ENCODE measurements at places on chromosomes 5 and 9.

DNA sequence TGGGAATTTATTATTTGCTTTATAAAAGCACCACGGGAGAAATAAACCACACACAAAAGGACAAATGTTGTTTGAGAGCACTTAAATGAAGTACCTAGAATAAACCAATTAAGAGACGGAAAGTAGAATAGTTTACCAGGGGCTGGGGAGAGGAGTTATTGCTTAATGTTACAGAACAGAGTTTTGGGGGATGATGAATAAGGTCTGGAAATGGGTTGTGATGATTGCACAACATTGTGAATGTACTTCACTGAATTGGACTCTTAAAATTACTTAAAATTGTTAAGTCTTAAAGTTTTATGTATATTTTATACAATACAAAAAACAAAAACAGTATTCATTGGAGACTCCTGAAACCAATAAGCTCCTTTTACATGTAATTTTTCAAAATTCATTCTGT is 1.5 kb downstream of the ZBTB43 start:
- DNase-seq: no peak

GRCh38 chr9:109166171-109166770 is 778 bp downstream of the FRRS1L start:
- DNase-seq: no peak

DNA sequence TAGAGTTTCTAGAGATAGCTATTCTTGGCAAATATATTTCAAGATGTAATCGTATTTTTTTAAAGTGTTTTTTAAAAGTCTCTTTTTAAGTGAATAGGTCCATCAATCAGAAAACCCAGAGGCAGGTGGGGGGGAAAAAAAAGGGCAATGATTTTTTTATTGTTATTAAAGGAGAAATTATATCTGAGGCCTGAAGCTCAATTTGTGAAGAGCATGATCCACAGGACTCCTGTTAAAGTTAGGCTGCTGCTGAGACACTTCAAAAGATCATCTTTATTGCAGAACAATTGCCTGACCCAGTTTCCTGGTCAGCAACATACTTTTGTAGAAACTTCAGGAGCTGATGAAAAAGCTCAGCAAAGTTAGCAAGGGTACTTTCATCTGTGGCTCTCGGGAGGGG is 326.2 kb downstream of the RASEF start:
- DNase-seq: no peak

GRCh38 chr5:127699416-127699815 is 3.8 kb upstream of the CCDC192 start:
- no peak for DNase-seq

DNA sequence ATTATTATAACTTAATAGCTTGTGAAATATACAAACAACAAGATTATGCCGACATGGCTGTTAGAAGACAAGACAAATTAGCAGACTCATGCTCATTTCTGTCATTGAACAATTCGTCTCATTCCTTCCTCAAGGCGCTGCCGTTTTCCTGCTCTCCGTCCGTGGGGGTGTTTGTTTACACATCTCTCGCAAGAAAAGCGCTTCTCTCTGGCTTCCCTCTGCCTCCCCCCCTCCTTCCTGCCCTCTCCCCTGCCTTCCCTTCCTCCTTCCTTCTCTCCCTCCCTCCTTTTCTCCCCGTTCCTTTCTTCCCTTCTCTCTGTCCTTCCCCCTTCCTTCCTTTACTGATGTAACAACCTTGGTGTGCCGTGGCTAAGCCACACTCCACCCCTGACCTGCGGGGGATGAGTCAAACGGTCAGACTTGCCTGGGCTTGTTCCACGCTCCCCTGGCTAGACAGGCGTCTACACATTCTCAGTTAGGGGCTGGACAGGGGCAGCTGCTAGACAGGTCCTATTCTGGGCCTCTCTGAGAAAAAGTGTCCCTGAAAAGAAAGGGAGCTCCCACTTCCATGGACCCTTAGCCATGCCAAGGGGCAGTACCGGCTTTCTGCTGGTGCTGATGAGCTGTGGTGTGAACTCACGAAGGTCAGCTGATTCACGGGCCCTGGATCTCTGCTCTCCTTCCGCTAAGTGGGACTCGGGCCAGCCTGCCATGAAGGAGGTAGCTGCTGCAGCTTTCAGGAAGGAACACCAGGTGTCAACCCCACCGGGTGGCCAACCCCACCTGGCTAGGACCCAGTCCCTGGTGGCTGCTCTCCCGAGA is 32.0 kb upstream of the SPTLC1 start:
- DNase-seq: no peak

- no peak for DNase-seq
These were observed 34.1 kb downstream of the SIL1 start for GRCh38 chr5:139164020-139164419.

DNA sequence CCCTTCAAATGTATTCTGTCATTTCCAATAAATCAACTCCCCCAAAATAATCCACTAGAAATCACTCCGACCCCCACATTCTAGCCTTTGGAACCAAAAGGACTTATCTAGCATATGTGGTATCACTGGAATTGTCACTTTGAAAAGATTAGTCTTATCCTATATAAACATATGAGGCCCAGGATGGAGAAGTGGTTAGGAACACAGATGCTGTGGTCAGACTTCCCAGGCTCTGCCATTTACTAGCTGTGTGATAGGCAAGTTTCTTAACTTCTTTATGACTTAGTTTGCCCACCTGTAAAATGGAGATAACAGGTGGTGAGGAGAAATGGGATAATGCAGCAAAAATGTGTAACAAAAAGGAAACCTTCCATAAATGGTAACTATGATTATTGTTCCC is 62.0 kb upstream of the GLRX start:
- DNase-seq: no peak

DNA sequence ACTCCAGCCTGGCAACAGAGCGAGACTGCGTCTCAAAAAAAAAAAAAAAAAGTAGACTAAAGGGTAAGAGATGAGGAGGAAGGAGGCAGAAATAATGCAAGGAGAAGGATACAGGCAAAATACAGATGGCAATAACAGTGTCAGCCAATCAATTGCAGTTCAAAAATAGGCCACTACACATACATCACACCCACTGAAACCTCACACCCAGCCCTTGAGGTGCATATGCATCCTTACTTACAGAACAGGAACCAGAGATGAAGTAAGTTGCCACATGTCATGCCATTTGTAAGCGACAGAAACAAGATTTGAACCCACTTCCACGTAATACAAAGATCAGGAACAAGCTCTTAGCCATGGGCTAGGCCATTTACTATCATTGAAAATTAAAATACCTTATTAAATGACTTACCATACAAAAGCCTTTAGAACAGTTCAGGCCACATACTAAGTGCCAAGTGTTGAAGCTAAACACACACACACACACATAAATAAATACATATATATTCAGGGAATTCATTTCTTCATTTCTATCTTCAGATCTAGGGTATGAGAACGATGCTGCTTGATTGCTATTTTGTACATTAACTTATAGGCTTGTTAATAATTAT is 98.4 kb downstream of the FNBP1 start:
- peak; percentile 18 for DNase-seq

GRCh38 chr9:100281676-100282387 is 70.9 kb downstream of the TEX10 start:
- no peak for DNase-seq

GRCh38 chr5:175797521-175798038 is 73.8 kb upstream of the CPLX2 start:
- DNase-seq: no peak

GRCh38 chr9:134525070-134525815 is 116.4 kb upstream of the COL5A1 start:
- no peak for DNase-seq

DNA sequence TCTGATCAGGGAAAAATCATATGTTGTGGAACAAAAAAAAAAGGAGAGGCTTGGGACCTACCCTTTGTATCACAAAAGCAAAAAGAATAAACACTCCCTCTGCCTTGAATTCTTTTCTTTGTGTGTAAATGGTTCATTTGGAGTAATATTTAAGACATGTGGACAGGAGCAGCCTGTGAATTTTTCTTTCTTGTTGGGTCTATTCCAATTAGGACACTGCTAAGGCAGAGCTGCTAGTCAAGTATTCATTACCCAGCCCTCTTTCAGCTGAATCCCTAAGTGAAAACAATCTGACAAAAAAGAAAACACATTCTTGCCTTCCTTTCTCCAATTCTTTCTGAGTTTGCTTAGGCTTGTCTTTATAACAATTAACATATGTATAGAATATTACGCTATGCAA is 330.0 kb downstream of the EBF1 start:
- DNase-seq: no peak

- no peak for DNase-seq
These were observed 66.3 kb downstream of the MAT2B start for GRCh38 chr5:163571744-163572143.

All from activated CD8-positive, alpha-beta memory T cell treated with anti-CD3 and anti-CD28 coated beads for 4 hours (primary cell).